ENCODE measurements at places on chromosomes 7 and 10. TPM values are rescaled to one million over a fixed set of nuclear protein-coding genes. Genes with fewer than 3 reads are reported as not detected.
A peak's percentile ranks its signal among the peaks of the same experiment; 100 is the strongest.

LRIT1 gene
- not detected for total RNA-seq

- H3K36me3 ChIP-seq: no peaks in the 10 kb centered on the region
- no peak overlapping the region for H3K4me3 ChIP-seq
- H3K27me3 ChIP-seq: no peaks in the 10 kb centered on the region
- no peak for DNase-seq
- no peaks in the 10 kb centered on the region for H3K4me1 ChIP-seq
Measured at GRCh38 chr10:64733980-64734379, 1212.8 kb downstream of the REEP3 start.

GRCh38 chr10:32959006-32959920 lies 1.2 kb upstream of the ITGB1 start:
- H3K36me3 ChIP-seq: no peaks in the 10 kb centered on the region
- H3K4me1 ChIP-seq: peaks cover 28% of the 10 kb centered on the region
- DNase-seq: no peak
- peak overlapping the region; percentile 93 for H3K27ac ChIP-seq
- H3K4me3 ChIP-seq: peak overlapping the region; percentile 86

ABCC2 gene
- total RNA-seq: 1.3 TPM

GRCh38 chr7:105808703-105809590 lies 67.5 kb downstream of the ATXN7L1 start:
- H3K36me3 ChIP-seq: peaks cover 13% of the 10 kb centered on the region
- peaks cover 1% of the 10 kb centered on the region for H3K27me3 ChIP-seq
- peak; percentile 77 for DNase-seq
- peak overlapping the region; percentile 75 for H3K27ac ChIP-seq

GRCh38 chr7:46485481-46486065 lies 564.5 kb upstream of the IGFBP3 start:
- H3K27me3 ChIP-seq: no peaks in the 10 kb centered on the region
- no peaks in the 10 kb centered on the region for H3K36me3 ChIP-seq
- H3K27ac ChIP-seq: no peak overlapping the region
- H3K4me3 ChIP-seq: no peak overlapping the region
- H3K4me1 ChIP-seq: no peaks in the 10 kb centered on the region

GIMAP2 gene
- total RNA-seq: 24.7 TPM

PNLIPRP2 gene
- not detected for total RNA-seq

DNA sequence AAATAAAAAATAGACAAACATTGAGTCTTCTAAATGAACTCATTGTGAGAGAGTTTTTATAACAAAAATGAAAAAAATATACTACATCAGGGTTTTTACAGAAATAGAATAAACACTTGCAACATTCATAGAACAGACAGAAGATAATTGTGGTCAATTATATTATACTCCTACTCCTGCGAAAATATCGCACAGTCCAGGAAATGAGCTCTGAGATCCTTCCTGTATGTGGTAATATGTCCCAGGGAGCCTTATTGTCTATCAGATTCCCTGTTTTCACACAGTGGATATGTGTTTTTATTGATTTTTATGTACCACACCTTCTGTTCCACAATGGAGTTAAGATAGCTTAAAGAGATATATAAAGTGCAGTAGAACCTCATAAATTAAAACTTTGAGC lies 27.5 kb upstream of the RELN start:
- DNase-seq: no peak
- no peak overlapping the region for H3K27ac ChIP-seq
- no peaks in the 10 kb centered on the region for H3K4me1 ChIP-seq
- no peaks in the 10 kb centered on the region for H3K36me3 ChIP-seq

ERVW-1 gene
- not detected for total RNA-seq

- peaks cover 13% of the 10 kb centered on the region for H3K36me3 ChIP-seq
- H3K27me3 ChIP-seq: no peaks in the 10 kb centered on the region
- H3K4me1 ChIP-seq: peaks cover 26% of the 10 kb centered on the region
- DNase-seq: no peak
Measured at GRCh38 chr7:75921479-75921878, 6.5 kb downstream of the POR start.

GRCh38 chr10:17113889-17114540 lies 15.6 kb downstream of the CUBN start:
- no peak overlapping the region for H3K27ac ChIP-seq
- no peaks in the 10 kb centered on the region for H3K27me3 ChIP-seq
- H3K4me3 ChIP-seq: no peak overlapping the region
- peaks cover 3% of the 10 kb centered on the region for H3K36me3 ChIP-seq
- no peak for DNase-seq
- H3K4me1 ChIP-seq: peaks cover 7% of the 10 kb centered on the region

ITPRID1 gene
- not detected for total RNA-seq

DNA sequence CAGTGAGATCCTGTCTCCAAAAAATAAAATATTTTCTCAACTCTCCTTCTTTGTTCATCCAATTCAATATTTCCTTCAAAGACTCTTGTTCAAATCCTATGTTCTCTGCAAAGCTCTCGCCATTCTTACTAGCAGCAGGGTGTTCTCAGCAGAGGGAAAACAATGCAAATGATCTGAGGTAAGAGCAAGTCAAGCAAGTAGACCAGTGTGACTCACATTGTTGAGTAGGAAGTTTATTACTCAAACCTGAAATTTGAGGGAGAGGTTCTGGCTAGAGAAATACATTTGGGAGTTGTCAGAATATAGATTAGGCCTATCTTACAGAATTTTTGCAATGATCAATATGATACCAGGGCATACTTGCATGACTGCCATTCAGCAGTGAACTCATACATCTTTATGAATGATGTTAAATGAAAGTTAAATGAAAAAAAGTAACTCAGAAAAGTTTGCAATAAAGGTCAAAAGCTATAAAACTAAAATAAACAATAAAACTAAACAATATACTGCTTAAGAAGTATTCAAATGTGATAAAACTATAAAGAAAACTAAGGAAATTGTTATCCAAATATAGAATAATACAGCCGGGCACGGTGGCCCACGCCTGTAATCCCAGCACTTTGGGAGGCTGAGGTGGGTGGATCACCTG lies 5.8 kb downstream of the IDE start:
- H3K27ac ChIP-seq: peak overlapping the region; percentile 46
- H3K4me1 ChIP-seq: peaks cover 48% of the 10 kb centered on the region
- no peak overlapping the region for H3K4me3 ChIP-seq
- no peaks in the 10 kb centered on the region for H3K27me3 ChIP-seq
- H3K36me3 ChIP-seq: peaks cover 29% of the 10 kb centered on the region
- no peak for DNase-seq

GRCh38 chr7:150897502-150898474 lies 45.5 kb downstream of the AOC1 start:
- no peak overlapping the region for H3K27ac ChIP-seq
- no peaks in the 10 kb centered on the region for H3K36me3 ChIP-seq
- no peak for DNase-seq
- H3K4me3 ChIP-seq: no peak overlapping the region
- H3K27me3 ChIP-seq: peaks cover 32% of the 10 kb centered on the region
- H3K4me1 ChIP-seq: peaks cover 6% of the 10 kb centered on the region

DNA sequence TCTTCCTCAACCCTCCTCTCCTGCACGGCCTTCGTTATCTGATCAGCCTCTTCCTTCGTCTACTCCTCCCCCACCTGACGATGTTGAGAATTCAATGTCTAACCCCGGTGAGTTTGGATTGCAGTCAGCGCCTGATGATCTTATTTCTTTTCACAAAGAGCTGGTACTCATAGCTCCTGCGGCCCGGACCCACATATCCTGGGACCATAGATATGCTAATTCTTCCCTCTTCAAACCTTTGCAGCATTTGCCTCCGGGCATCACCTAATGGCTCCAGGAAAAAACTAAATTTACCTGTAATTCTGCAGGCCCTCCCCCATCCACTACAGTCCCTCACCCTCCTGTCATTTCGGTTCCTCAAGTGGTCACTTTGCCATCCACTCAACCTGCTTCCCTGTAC lies 12.4 kb upstream of the DDC start:
- H3K4me3 ChIP-seq: no peak overlapping the region
- H3K27me3 ChIP-seq: peaks cover 27% of the 10 kb centered on the region
- DNase-seq: no peak

TRPV5 gene
- not detected for total RNA-seq

DNA sequence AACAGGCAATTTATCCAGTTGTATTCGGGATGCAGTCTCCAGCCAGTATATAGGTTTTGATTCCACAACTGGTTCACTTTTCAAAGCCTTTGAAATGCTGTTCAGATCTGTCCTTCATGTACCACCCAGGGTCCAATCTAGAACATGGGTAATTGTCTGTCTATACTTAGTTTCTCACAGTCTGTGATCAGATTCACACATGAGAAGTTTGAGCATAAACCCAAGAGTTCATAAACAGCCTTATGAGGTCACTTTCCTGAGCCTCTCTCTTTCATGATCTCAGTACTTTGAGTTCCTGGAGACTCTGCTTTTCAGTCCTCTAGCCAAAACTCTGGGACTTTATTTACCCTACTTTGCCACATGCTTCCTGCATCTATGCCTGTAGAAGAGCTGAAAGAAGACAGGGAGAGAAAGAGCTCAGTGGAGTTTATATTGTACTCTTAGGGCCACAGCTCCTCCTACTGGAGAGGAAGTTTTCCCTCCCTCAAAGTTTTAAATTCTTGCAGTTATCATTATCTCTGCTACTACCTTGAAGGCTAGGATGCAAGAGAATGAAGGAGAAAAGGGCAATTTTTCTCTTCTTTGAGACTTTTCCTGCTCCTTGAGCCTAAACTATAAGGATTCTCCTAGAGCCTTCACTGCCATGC lies 172.0 kb downstream of the ZEB1 start:
- no peaks in the 10 kb centered on the region for H3K27me3 ChIP-seq
- peaks cover 6% of the 10 kb centered on the region for H3K36me3 ChIP-seq
- H3K27ac ChIP-seq: no peak overlapping the region
- no peak for DNase-seq
- peaks cover 19% of the 10 kb centered on the region for H3K4me1 ChIP-seq
- H3K4me3 ChIP-seq: no peak overlapping the region

DNA sequence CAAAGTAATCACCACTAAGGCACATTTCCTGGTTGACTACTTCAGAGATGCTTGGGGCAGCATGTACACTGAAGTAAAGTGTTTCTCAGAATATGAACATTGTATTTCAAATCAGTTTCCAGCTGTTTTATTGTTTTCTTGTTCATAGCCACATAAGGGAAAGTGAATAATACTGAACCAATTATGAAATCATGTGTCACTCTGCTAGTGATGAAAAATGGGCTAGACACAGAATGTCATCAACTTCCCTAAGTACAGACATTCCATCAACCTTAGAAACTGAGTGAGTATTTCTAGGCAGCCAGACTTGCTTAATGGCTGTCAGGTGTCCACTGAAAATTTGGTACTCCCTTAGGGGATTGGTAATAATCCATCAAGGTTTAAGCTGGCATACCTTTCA lies 603.5 kb downstream of the ARL4A start:
- no peaks in the 10 kb centered on the region for H3K36me3 ChIP-seq
- no peak overlapping the region for H3K4me3 ChIP-seq
- no peaks in the 10 kb centered on the region for H3K4me1 ChIP-seq
- H3K27ac ChIP-seq: no peak overlapping the region

DNA sequence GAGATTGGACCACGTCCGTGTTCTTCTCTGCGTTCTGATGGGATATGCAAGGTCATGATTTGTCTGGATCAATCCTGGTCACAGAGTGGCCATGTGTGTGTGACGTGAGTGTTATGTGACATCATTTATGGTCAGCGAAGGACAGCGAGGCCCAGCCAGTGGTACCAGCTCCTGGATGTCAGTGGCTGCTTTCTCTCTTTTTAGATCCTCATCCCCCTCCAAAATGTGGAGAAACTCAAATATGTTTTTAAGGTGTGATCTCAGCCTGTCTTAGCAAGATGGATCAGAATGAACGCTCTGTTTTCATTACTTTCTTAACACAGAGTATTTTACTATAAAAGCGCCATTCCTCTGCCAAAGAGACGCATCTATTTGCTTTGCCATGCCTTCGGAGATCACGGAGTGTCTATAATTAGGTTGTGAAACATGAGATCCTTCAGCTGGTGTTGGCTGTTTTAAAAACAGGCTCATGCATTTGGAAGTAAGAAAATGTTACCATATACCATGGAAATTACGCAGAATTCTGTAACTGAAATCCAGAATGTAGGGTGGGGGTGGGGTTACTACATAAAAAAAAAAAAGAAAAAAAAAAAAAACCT lies 245.5 kb upstream of the TCERG1L start:
- no peak overlapping the region for H3K4me3 ChIP-seq
- no peak for DNase-seq
- no peak overlapping the region for H3K27ac ChIP-seq

GRCh38 chr10:28503114-28503513 lies 29.8 kb upstream of the WAC start:
- no peak for DNase-seq
- no peaks in the 10 kb centered on the region for H3K36me3 ChIP-seq
- H3K4me1 ChIP-seq: no peaks in the 10 kb centered on the region
- peaks cover 5% of the 10 kb centered on the region for H3K27me3 ChIP-seq

DEPP1 gene
- total RNA-seq: 5.3 TPM

DNA sequence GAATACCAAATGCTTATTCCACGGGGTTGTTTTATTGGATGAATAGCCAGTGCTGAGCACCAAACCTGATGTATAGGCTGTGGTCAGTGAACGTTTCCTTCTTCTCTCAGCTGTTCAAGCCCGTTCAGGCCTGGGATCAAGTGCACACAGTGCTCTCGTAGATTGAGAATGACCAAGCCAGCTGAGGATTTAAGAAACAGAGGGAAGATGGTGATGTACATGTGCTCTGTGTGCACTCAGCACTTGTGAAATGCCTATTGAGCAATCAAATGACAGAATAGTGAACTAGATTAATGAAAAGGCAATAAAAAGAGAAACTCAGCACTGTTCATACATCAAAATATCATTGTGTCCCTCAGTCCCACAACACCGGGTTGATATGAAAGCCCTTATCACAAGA lies 302.5 kb downstream of the BMPER start:
- no peak for DNase-seq
- no peaks in the 10 kb centered on the region for H3K36me3 ChIP-seq
- no peaks in the 10 kb centered on the region for H3K4me1 ChIP-seq
- peaks cover 2% of the 10 kb centered on the region for H3K27me3 ChIP-seq
- no peak overlapping the region for H3K27ac ChIP-seq

- peaks cover 57% of the 10 kb centered on the region for H3K4me1 ChIP-seq
- H3K27me3 ChIP-seq: no peaks in the 10 kb centered on the region
- H3K27ac ChIP-seq: no peak overlapping the region
- DNase-seq: no peak
- H3K4me3 ChIP-seq: no peak overlapping the region
Measured at GRCh38 chr10:62690703-62691102, 113.8 kb upstream of the ADO start.

DNA sequence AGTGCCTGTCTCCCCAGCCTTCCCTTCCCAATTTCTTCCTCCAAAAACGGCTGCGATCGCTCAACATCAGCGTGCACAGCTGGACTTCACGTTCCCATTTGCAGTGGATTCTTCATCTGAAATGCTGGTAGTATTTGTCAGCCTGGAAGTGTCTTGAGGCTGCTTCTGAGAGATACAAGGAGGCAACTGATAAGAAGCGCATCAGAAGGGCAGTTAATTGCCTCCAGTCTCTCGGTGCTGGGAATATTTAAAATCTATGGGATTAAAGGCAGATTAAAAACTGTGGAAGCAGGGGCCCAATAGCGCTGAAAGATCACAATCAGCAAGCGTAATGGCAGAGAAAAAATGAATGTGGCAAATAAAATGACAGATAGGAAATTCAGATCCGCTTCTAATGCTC lies 450.0 kb downstream of the GATA3 start:
- DNase-seq: no peak
- no peaks in the 10 kb centered on the region for H3K4me1 ChIP-seq
- no peak overlapping the region for H3K4me3 ChIP-seq
- no peaks in the 10 kb centered on the region for H3K36me3 ChIP-seq
- no peak overlapping the region for H3K27ac ChIP-seq

ANXA8L1 gene
- total RNA-seq: not detected

Data from activated T-helper 1 cell treated with anti-CD3 and anti-CD28 coated beads, Interleukin-12 subunit alpha, Interleukin-12 subunit beta, Interleukin-2, Interleukin-4 antibody, amounts not matched to agents 30 ng/mL and 10 ng/mL and 1 ng/mL, durations not matched to agents 14 hours and 24 hours and 36 hours (primary cell).